Stimulated activated naive B cell treated with anti-CD40 and anti-IgM and Interleukin-4, amounts not matched to agents 10 μg/mL and 1 μg/mL and 100 μg/mL, for 72 hours (primary cell): ENCODE measurements at places on chromosomes 1 and 21.

GRCh38 chr1:156591432-156592157 lies at the start of gene NAXE:
NAXE (plus strand) TSS chr1:156591776; CDS start chr1:156591805, 29 bp downstream.
- DNase-seq, result peak; percentile 55

DNA sequence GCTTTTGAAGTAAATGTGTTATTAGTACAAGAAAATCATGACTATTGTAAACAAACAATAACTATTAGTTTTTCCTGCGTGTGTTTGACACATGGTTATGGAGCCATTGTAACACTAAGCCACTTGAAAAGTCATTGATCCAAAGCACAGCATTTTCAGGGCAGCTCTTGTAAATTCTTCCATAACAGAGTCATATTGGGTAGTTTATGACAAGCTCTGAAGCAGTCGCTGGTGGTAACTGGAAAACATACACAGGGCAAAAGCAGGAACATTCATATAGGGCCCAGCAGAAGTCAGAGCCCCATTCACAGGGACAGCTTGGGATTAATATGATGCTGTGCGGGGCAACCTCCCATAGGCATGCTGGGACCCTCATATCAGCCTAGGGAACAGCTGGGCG lies 483.2 kb upstream of the PTBP2 start:
- no peak for DNase-seq

DNA sequence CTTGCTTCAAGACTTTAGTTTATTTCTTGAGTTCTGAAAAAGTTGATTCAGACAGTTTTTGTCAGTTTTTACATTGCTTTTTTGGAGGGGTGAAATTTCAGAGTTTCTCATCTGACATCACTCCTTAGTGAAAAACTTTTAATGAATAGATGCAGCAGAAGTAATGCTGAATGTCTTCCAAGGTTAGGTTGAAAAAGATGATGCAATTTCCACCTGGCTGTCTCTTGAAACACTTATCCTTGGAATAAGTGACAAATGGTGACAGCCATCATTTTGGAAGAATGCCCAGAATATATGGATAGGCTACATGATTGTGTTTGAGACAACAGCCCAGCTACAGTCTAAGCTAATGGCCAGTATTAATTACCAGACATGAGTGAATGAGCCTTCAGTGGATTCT lies 140.8 kb downstream of the ZNF644 start:
- DNase-seq, result no peak

DNA sequence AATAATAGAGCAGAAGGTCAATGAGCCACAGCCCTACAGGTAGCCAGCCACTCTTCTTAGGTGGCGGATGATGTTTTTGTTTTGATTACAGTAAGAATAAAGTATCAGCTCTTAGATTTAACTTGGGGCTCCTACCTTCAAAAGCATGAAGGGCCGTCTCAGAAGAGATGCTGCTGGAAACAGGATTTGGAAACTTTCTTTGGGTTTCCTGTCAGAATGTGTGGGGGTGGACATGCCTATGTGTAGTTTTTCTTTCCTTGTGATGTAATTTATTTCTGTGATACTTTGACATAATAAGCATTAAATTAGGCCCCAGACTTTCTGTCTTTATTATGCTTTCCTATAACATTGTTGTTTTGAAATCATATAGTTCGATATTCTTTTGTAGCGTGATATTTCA lies 1.5 kb downstream of the RAP1A start:
- no peak for DNase-seq

GRCh38 chr1:18955131-18955440 lies 1.4 kb downstream of the IFFO2 start:
- no peak for DNase-seq

DNA sequence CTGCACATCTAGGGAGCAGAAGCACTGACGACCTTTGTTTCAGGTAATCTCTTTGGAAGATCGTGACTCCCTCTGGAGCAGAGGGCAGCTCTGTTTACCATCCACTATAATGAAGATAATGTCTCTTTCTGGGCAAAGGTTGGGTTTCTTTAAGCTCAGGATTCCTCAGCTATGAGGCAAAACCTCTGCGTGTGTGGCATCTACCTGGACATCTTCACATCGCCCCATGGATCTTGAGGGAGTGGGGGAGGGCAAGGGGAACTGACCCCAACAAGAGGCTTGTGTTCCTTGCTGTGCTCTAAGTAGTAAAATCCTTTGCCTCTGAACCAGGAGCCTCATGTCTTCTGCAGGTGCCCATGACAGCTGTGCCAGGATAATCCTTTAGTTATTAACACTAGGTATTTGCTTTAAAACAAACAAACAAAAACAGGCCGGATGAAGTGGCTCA lies 19.6 kb downstream of the SPATA45 start:
- DNase-seq, result no peak

- no peak for DNase-seq
Measured at GRCh38 chr1:204868340-204868700, 2.3 kb upstream of the NFASC start.

- DNase-seq, result no peak
Measured at GRCh38 chr1:192133350-192133926, 24.8 kb upstream of the RGS18 start.

GRCh38 chr1:65691972-65692371 lies 100.7 kb upstream of the PDE4B start:
- DNase-seq, result no peak

GRCh38 chr1:43005460-43006361 lies 47.0 kb upstream of the SLC2A1 start:
- DNase-seq, result no peak

- DNase-seq, result no peak
Measured at GRCh38 chr21:30126576-30126975, 40.0 kb downstream of the CLDN17 start.

DNA sequence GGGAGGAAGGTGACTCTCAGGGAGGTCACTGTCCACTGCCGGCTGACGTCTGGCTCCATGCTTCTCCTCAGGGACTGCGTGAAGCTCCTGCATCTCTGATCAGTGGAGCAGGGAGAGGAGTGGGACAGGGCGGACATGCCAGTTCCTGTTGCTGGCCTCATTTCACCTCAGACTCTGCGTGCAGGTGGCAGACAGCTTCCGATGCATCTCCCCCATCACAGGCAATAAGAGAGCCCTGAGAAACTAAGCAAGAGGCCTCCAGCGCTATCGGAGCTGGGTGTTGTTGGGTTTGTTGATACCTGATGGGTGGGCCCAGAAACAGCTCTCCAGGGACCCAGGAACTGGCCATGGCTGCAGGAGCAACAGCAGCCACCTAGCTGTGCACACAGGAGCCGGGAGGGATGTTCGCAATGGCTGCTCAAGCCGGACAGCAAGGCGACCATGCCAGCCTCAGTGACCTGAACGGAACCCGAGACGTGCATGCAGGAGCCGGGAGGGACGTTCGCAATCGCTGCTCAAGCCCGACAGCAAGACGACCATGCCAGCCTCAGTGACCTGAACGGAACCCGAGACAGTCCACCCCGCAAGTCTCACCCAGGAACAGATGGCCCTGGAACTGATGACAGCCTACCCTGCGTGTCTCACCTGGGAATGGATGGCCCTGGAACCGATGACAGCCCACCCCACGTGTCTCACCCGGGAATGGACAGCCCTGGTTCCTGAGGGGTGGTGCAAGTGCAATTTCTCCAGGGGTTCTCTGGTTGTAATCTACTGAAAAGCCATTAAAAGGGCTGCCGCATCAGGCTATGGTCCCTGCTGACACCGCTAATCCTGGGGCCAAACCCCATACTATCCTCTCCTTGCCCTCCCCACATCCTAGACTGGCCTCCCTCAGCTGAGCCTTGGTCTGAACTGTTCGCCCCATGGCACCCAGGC lies 14.2 kb upstream of the PCBP3 start:
- DNase-seq, result no peak

GRCh38 chr1:233060461-233060994 lies 110.1 kb downstream of the NTPCR start:
- no peak for DNase-seq
